ENCODE measurements at places on chromosomes 11 and 22.
A peak's percentile ranks its signal among the peaks of the same experiment; 100 is the strongest.

DNA sequence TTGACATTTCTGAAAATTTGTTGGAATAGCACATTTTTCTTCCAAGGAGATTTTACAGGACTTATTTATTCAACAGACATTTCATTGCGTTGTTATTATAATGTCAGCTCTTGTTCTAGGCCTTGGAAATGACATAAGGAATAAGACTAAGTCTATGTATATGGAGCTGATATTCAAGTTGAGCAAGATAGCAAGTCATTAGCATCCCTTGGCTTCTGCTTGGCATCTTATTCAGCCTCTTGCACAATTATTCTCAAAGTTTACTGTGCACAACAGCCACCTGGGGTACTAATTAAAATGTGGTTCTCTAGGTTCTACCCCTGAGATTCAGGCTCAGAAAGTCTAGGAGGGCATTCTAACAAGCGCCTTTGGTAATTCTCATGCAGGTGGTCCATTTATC lies 304.8 kb upstream of the DDI1 start:
- no peak for DNase-seq

DNA sequence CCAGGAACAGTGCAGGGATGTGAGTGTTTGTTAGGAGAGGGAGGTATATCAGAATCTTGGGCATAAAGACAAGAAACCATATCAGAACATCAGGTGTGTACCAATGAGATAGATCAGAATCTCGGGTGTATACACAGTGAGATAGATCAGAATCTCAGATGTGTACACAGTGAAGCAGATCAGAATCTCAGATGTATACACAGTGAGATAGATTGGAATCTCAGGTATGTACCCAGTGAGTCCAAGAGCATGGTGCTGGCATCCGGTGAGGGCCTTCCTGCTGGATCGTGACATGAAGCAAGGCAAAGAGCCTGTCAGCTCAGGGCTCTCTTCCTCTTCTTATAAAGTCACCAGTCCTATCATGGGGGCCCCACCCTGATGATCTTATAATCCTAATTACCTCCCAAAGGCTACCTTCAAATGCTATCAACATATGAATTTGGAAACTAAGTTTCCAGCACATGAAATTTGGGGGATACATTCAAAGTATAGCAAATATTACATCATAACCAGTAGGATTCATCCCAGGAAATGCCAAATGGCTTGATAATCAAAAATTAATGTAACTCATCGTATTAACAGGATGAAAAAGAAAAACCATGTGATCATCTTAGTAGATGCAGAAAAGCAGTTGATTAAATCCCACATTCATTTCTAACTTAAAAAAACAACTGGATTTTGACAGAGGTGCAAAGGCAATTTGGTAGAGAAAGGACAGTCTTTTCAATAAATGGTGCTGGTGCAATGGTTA lies 28.6 kb downstream of the PPARA start:
- DNase-seq: no peak

- DNase-seq: no peak
These were observed 55.1 kb downstream of the NOX4 start for GRCh38 chr11:89436071-89436470.

DNA sequence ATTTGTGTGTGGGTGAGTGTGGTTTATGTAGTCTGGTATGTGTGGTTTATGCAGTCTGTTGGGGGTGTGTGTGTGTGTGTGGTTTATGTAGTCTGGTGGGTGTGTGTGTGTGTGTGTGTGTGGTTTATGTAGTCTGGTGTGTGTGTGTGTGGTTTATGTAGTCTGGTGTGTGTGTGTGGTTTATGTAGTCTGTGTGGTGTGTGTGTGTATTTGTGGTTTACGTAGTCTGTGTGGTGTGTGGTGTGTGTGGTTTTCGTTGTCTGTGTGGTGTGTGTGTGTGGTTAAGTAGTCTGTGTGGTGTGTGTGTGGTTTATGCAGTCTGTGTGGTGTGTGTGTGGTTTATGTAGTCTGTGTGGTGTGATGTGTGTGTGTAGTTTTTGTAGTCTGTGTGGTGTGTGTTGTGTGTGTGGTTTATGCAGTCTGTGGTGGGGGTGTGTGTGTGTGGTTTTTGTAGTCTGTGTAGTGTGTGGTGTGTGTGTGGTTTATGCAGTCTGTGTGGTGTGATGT lies 26.2 kb upstream of the PARVG start:
- DNase-seq: no peak

GRCh38 chr11:66741153-66741552 lies 12.1 kb upstream of the SPTBN2 start:
- no peak for DNase-seq

- no peak for DNase-seq
These were observed 43.0 kb upstream of the CDON start for GRCh38 chr11:126105748-126106080.

DNA sequence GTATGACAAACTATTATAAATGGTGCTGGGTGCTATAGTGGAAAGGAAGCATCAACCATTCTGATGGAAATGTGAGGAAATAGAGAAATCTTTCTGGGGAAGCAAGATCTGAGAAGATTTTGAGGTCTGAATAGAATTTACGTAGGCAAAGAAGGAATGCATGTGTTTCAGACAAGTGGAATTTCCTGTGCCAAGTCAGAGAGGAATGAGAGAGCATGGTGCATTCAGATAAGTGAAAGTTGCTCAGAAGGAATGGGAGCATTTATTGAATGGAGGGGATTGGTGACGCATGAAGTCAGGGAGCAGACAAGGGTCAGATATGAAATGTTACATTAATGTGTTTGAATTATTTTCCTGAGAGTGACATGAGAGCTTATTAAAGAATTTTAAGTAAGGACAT lies 725.5 kb downstream of the METTL15 start:
- no peak for DNase-seq

- no peak for DNase-seq
These were observed 187.5 kb downstream of the SWAP70 start for GRCh38 chr11:9851366-9851765.

DNA sequence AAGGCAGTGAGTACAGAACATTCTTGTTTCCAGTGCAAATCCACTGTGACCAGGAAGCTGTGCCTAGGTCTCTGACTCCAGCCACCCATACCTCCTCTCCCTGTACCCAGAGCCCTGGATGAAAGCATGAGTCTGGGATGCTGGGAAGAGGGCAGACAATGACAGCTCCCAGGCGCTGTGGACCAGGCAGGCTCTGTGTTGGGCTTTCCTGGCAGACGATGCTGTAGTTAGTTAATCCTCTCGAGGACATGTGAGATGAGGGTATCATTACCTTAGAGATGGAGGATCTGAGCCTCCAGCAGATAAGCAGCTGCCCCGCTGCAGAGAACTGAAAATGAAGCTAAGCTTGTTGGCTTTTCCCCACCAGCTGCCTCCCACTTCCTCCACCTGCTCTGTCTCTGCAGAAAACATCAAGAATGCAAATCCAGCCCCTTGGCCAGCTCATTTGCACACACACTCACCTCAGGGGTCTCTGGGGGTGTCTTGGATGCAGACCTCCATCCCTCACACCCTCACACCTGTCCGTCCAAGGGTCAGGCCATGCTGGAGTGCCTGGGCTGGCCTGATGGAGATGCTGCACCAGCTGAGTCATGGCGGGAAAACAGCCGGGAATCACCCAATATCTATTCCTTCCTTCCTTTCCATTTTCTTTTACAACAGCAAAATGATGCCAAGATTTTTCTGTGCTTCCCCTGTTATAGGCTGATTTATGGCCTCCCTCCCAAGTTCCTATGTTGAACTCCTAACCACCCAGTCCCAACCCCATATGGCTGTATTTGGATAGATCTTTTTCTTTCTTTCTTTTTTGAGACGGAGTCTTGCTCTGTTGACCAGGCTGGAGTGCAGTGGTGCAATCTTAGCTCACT lies 94.9 kb upstream of the SEPTIN5 start:
- DNase-seq: no peak

GRCh38 chr11:47620836-47621378 lies 21.5 kb downstream of the MTCH2 start:
- DNase-seq: no peak

GRCh38 chr11:81444297-81444696 lies 1289.4 kb downstream of the FAM181B start:
- DNase-seq: no peak

- DNase-seq: peak; percentile 20
These were observed 36.3 kb upstream of the JAM3 start for GRCh38 chr11:134032501-134033091.

DNA sequence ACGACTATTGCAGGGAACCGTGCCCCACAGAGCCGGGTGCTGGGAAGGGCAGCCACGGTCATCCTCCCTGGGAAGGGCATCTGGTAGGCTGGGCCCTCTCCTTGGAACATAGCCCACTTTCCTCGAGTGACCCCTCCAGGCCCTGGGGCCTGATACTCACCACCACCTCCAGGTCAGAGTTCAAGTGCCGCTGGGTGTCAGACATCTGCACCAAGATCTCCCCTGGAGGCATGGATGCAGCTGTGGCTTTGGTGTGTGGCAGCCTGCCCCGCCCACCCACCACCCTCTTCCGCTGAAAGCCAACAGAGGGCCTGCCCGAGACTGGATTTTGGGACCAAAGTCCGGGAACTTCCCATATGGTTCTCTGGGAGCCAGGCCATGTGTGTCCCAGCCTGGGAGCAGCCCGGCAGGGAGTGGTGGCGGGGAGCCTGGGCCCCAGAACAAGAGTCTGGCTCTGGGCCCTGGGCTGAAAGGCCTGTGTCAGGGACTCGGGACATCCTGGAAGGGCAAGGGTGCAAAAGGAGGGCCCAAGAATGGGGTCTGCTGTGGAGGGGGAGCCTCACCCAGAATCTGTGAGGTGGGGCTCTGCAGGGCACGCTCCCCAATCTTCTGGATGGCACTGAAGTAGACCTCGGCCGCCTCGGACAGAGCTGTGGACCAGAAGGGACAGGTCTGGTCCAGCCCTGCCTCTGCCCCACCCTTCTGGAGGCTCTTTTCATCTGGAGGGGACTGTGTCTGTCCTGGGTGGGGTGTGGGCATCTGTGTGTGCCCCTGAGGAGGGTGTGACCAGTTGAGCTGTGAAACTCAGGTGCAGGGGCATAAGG lies 2.6 kb downstream of the BAIAP2L2 start:
- no peak for DNase-seq

DNA sequence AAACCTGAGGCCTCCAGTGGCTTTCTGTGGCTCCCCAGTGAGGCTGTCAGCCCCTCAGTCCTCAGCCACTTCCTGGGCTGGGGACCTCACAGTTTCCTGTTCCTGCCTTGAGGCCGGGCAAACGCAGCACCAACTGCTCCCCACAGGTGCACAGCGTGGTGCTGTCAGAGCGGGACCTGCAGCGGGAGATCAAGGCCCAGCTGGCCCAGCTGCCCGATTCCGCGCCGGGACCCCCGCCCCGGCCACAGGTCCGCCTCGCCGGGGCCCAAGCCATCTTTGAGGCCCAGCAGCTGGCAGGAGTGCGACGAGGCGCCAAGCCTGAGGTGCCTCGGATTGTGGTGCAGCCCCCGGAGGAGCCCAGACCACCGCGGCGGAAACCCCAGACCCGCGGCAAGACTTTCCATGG lies 5.4 kb downstream of the TBC1D10C start:
- DNase-seq: no peak

DNA sequence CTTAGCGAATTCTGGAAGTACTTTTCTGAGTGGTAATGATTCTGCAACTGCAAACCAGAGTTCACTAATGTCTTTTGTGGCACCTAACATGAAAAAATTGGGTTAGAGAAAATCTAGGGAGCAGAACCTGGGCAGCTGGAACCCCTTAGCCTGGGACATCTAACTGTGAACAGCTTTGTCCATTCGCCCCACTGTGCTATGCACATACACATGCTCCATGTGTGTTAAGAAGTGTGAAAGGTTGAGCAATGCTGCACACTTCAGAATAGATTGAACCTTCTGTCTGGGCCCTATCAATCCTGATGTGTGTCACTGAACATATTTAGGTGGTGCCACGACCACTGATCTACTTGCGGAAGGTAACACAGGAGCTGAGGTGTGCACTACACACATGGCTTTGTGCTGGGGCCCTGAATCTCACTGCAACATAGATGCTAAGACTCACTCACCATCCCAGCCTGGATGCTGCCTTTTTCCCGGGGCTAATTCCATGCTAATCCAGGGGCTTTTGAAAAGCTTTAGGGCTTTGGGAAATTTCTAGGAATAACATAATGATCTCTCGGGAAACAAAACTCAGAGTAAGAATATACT lies 976.2 kb downstream of the NTM start:
- DNase-seq: no peak

- DNase-seq: no peak
These were observed 121.5 kb downstream of the ST3GAL4 start for GRCh38 chr11:126476977-126477376.

DNA sequence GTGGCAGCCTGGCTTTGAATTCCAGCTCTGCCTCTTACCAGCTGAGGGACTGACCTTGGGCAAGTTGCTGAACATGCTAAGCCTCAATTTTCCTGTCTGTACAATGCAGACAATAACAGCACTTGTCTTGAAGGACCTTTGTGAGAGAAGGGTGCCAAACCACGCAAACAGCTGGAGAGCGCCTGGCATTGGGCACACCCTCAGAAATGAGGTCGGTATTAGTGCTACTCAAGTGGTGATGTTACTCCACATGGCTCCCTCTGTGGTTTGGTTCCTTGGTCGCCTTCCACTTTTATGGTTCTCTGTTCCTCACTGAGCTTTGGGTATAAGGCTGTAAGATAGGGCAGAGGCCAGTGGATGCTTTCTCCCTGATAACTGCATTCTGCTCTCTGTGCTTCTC lies 8.2 kb downstream of the UBASH3B start:
- no peak for DNase-seq

DNA sequence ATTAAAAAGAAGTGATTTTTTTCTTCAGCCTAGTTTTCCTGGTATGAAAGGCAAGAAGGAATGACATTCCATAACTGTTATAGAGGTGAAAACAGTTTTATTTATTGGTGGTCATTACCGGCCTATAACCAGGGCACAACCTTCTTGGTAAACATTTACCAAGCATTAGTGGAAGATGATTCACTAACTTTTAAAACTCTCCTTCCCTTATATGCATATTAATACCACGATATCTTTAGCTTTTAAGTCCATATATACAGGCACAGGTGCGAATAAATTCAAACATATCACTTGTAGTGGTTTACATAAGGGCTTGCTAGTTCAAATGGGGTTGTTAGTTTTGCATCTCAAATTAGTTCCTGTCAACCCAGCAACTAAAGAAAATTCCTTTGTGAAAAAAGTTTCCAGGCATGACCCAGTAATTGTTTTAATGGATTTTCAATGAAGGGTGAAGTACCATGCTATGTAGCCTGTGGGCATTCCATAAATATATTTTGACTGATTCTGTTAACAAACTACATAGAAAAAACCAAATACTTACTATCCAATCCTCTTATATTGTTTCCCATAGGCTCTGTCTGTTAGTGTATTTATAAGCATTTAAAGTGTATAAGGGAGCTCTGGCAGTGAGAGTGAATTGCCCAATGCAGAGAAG lies 30.6 kb upstream of the ROBO3 start:
- DNase-seq: no peak

- DNase-seq: no peak
These were observed 205.0 kb downstream of the CWF19L2 start for GRCh38 chr11:107252429-107253161.

GRCh38 chr22:19396561-19396933 lies 35.0 kb downstream of the HIRA start:
- no peak for DNase-seq

DNA sequence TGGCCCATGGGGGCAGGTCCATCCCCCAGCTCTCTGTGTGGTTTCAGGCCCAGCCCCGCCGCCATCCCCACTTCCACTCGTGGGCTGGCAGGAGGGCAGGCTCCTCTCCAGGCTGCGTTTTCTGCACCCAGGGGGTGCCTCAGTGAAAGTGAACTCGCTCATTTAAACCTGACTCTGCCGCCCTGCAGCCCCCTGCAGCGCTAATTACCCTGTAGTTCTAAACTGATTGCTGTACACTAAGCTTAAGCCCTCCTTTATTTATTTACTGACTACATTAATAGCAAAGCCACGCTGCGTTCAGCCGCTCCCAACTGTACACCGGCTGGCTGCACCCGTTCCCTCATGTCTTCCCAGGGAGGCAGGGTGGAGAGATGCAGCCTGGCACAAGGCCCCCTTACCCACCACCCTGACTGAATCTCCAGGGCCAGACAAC lies 36.6 kb upstream of the NNMT start:
- no peak for DNase-seq
